ENCODE measurements at places on chromosomes 12 and 14.

DNA sequence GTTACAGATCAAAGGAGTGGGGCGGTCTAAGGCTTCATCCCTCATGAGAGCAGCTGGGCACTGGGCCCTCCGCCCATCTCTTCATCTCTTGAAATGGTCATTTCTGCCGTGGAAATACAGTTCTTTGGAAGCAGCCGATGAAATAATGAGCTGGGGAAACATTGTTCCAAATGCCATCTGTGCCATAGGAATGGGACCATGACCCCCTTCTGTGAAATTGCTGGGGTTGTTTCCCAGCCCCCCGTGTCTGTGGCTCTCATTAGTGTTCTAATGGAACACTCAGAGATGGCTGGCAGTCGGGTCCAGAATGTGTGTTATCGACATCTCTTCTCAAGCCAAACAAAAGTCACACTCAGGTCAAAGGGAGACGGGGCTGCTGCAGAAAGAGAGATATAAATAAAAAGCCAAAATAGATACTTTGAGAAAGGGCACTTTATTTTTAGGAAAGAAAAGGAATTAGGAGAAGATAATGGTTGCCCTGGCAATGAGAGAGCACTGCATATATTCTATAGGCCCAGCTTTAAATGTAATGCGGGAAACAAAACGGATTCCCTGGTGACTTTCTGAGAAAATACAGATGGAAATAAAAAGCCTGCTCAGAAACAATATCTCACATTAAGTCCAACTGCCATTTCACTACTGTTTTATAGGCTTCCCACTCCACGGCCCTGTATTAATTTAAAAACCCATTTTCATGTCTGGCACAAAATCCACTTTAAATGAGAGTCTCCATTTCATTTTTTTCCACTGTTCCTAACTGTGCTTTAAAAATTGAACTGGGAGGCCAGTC, 107.1 kb downstream of the TTC8 start:
- no peak for DNase-seq

- no peak for DNase-seq
Observed at GRCh38 chr12:3298603-3299002, 192.4 kb upstream of the PRMT8 start.

DNA sequence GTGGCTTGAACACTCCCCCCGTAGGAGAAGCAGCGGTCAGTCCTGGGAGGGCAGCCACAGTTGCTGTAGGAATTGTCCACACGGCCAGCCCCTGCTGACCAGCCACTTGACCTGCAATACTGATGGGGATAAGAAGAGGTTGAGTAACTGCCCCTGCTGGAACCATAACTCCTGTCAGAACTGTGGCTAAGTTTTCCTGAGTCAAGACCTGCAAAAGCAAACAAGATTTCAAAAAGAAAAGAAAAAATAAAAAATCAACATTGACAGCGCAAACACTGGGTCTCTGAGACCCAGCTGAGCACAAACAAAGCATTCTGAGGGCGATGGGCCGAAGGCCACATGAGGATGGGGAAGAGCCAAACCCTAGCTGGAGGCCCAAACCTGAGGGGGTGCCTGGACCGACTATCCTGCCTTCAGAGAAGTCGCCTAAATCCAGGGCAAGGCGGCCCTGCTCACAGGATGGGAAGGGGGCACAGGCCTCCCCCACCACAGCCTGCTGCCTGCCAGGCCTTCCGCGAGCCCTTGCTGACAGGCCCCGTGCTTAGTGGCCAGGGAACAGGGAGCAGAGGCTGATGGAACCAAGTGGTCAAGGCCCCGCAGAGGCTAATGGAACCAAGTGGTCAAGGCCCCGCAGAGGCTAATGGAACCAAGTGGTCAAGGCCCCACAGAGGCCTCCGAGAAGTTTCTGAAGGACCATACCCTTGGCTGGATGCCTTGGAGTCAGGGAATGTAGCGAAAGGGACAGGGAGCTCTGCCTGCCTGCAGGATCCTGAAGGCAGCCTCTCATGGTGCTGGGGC, 19.1 kb downstream of the POU6F1 start:
- DNase-seq, result no peak

GRCh38 chr14:100679707-100680438, 46.8 kb upstream of the DLK1 start:
- DNase-seq, result peak; percentile 86

DNA sequence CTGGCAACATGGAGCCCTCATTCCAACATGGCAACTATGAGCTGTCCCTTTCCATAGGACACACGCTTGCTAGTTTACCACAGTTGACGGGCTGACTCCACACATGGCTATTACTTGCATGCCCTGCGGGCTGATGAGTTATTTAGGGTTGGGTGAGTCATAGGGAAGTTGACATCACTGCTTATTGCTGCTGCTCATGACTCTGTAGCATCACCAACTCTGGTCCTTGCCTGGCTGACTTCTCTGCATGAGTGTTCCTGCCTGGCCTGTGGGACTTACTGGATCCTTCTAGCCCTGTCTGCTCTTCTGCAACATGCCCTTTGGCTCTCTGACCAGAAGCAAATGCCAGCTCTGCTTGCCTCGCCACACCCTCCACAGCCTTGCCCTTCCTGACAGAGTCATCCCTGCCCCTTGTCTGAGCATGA, 199.5 kb downstream of the ANO6 start:
- peak; percentile 100 for DNase-seq

DNA sequence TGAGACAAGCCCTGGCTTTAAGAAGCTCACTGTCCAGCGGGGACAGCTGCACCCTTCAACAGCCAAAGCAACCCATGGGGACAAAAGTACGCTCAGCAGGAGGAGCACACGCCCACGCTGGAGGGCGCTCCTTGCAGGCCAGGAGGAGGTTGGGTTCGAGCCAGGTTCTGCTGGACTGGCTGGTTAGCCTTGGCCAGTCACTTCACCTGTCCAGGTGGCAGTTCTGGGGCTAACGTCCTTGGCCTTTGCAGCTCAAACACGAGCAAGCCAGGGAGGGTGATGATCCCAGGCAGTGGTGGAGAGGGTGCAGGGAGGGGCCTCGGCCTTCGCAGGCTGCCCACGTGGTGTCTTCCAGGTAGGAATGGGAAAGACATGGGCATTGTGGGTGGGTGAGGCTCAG, 13.1 kb downstream of the CHGA start:
- DNase-seq, result no peak

DNA sequence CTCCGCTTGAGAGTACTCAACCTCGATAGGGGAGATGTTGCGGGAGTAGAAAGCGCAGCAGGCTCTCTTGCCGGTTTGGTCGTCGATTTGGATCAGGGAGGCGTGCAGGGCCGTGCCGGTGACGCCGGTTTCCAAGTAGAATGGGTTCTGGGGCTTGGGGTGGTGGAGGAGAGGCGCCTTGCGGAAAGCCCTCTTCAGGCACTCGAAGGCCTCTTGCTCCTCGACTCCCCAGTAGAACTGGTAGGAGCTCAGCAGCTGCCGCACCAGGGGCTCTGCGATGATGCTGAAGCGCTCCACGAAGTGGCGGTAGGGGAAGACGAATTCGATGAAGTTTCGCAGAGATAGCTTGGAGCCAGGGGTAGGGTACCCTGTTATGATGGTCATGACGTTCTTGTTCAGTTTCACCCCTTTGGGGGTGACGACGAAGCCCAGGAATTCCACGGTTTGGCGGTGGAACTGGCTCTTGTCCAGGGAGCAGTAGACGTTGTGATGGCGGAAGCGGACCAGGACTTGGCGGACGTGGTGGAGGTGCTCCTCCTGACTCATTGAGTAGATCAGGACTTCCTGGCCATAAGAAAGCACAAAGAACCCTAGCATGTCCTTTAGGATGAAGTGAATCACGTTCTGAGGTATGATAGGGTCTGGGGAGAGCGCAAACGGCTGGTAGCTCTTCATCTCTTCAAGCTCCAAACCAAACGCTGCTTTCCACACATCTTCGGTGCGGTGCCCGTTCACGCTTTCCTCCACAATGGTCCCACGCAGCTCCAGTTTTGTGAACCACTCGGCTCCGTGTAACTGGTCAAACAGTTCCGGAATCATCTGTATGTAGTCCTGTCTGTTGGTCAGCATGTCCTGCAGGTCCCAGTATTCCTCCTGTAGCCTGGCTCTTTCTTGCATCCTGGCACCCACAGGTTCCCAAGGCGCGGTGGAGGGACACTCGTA, 21.2 kb downstream of the RTL1 start:
- DNase-seq, result no peak

DNA sequence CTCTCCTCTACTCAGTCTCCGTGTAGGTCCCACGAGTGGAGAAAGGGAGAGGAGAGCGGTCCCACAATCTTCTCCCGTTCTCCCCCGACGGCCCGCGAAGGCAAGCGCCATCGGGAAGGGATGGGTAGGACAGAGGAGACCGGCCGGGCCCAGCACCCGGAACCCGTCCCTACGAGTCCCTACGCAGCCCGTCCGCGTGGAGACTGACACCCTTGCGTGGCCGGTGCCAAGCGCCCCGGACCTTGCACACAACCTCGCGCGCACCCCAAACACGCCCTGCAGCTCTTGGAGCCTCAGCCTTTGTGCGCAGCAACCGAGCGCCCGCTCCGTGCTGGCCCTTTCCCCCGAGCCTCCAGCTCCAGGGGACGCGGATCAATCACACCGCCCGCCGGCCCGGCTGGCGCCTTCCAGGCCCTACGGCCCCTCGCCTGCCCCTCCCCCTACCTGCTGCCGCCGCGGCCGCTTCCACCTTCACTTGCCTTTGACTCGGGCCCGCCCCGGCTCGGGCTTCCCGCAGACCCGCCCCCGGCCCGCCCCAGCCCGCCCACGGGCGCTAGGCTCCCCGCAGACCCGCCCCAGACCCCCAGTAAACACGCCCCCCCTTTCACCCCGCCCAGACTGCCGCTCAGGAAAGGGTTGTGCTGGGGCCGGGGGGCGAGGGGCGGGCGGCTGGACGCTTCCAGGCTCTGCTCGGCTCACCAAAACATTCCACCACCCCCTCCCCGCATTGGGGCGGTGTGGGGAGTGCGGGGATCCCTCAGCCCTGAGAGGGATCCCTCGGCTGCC, at the start of gene NDRG2:
NDRG2 (minus strand) TSS at position 477 of the 786 bp plus-strand sequence. CDS start 1,746 bp downstream, outside the sequence.
- no peak for DNase-seq

DNA sequence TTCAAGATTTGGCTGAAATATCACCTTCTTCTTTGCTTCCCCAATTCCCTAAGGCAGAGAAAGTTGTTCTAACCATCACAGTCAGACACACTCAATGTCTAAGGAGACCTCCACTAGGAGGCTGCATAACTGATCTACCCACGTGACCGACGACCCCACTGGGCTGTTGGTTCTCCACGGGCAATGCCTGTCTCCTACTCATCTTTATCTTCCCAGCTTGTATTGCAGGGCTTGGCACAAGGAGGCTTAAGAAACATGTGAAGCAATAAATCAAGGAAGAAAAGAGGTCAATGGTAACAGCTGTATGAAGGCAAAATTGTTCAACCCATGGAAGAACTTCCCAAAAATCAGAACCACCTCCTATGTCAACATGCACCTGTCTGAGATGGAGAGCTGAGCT, 27.1 kb downstream of the NT5DC3 start:
- DNase-seq, result peak; percentile 19

GRCh38 chr12:11712491-11712890, 63.0 kb downstream of the ETV6 start:
- DNase-seq, result no peak

- DNase-seq, result peak; percentile 18
Observed at GRCh38 chr12:71848212-71848611, 8.7 kb downstream of the TBC1D15 start.

- DNase-seq, result no peak
Observed at GRCh38 chr14:92560106-92560865, 46.7 kb downstream of the RIN3 start.

DNA sequence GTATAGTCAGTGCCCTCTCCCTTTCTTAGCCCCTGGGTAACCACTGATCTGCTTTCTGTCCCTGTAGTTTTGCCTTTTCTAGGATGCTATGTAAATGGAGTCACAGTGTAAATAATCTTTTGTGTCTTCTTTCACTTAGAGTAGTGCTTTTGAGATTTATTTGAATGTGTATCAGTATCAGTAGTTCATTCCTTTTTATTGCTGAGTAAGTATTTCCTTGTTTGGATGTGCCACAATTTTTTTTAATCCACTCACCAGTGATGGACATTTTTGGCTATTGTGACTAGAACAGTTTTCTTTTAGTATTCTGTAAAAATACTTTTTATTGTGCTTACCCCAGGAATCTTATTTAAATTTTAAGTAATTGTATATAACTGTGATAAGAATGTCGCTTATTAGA, 3.4 kb downstream of the MARK3 start:
- no peak for DNase-seq

DNA sequence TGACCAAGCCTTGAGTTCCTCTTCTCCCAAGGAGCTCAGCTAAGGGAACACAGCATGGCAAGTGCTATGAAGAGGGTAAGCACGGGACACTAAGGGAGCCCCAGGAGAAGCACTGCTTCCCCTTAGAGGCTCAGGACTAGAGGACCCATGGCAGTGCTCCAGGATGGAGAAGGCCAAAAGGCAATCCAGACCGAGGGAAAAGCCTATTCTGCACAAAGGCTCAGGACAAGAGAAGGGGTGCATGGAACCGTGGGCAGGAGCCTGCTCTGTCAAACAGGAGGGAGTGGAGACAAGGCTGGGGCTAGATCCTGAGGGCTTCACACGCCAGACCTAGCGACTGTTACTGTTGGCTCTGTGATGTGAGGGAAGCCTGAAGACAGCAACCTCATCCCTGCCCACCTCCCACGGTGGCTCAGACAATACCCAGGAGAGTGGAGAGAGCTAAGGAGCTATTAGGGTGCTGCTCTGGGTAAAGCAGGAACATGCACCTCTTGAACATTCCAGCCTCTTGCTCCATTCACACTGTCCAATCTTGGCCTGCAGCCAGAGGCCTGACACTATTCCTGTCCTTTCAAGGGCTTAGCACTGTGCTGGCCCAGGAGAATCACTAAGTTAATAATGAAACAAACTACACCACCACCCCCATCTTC, 24.2 kb downstream of the OTUB2 start:
- DNase-seq, result no peak

- no peak for DNase-seq
Observed at GRCh38 chr12:111195316-111195715, 173.6 kb downstream of the PHETA1 start.

DNA sequence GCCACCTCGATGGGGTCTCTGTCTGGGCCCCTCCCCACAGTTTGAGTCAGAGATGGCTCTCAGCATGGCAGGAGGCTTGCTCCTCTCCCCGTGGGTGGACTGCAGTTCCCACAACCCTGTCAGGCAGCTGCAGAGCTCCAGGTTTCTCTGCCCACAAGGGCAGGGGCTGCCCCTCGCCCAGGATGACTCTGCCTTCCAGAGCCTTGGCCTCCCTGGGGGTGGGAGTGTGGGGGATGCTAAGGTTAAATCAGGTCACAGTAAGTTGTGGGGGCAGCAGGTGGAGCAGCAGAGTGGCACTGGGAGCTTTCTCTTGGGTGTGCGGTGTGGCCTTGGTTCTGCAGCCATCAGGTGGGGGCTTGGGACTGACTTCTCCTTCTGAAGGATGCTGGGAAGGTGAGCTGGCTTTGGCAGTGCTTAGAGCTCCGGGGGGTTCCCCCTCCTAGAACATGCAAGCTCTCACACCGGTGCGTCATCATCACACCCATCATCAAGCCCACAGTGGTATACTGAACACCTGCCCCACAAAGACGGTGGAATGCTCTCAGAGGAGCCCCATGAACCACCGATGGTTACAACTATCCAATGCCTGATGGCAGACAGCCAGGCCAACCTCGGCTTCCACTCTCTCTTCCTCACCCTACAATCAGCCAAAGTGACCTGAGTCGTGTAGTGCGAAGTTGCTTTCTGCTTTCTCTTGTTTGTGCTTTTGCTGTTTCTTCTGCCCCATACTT, 39.7 kb downstream of the ERH start:
- no peak for DNase-seq

Data from fibroblast of mammary gland (primary cell).